ENCODE measurements at places on chromosomes 12 and 14.

- no peak for DNase-seq
These were observed 251.3 kb downstream of the ALX1 start for GRCh38 chr12:85531341-85531740.

- DNase-seq = no peak
These were observed 59.0 kb upstream of the ARID2 start for GRCh38 chr12:45670346-45671065.

GRCh38 chr14:72479461-72479931, 414.4 kb downstream of the DPF3 start:
- DNase-seq = no peak

DNA sequence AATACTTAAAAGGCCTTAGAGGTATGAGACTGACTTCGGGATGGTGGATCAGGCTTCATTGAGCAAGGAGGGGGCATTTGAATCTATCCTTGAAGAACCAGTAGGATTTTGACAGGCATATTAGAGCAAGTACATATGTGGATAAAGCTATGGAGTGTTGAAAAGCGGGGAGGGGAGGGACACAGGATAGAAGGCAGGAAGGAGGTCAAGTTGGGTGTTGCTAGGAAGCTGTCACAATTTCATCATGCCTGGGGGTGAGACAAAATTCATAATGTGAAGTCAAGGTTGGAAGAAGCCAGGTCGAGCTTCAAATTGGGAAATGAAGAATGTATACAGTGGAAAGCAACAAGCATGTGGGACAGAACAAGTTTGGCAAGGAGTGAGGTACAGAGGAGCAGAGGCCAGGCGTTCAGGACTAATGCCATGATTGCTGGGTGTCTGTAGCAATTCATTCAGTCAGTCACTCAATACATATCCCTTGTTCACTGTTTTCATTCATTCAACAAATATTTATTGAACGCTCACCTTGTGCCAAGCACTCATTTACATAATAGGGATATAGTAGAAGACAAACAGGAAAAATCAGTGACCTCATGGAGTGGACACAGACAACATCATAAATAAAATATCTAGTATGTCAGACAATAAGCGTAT, 58.3 kb upstream of the LTA4H start:
- DNase-seq = no peak

DNA sequence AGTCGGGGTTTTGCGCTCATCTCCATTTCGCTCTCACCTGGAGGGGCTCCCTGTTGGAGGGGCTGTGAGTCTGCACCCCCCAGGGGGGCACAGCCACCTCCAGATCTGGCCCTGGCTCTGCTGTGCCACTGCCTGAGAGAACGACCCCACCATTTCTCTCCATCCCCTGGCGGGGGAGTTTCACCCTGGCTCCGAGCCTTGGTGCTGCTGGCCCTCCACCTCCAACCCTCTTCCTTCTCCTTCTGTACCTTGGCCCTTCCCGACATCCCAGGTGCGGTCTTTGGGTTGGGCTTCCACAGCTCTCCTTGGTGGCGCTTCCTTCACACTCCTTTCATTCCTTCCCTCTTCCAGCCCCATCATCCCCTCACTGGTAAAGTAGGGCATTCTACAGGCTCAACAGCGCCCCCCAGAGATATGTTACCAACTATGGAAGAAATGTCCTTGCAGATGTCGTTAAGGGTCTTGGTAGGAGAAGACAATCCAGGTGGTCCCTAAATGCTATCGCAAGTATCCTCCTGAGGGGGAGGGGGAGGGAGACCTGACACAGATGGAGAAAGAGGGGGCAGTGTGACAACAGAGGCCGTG, 16.3 kb downstream of the SERPINA1 start:
- no peak for DNase-seq

DNA sequence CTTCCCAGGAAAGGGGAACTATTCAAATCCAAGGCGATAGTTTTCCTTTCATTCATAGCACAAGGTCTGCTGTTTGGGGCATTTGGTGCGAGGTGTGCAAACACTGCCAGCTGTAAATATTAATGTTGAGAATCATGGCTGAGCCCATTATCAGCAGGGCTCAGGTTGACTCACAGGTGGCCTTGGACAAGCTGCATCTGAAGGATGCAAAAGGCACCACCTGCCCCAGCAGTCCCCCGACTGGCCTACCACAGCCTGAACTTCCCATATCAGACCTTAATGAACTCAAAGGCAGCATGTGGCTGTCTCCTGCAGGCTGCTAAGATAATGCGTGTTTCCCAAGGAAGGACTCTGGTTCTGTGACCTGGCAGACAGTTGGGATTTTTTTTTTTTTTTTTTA, 93.3 kb upstream of the MAP1LC3B2 start:
- DNase-seq = no peak

DNA sequence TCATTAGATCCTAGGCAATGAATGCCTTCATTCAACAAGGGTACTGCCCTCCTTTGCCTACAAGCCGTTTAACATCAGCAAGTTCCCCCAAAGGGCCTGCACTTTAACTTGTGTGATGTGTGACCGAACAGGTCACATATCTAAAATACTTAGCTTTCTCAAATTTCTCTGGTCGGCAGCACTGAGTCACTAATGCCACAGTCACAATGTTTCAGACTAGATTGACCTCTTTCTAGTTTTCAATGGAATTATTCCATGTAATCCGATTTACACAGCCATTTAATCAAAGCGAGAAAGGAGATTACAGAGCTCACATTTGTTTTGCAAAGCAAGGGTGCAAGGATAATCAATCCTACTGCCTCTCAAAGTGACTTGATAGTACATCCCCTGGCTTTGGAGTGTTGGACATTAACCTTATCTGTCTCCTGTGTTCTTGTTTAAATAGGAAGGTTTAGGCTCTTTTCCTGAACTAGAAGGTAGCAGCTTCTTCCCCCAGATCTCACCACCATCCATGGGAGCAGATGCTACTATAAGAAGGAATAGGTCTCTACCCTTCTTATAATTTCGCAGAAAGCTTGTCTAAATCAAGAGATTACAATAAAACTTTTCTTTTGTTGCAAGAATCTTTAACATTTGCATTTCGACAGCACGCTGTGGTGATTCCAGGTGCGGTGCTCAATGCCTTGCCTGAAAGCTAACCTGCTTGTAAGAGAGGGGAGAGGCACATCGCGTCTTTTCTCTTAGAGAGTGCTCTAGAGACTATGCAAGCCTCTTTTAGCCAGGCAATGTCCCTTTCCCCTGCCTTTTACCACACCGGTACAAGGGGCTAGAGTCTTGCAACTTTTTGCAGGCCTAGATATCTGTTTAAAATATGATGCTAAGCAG, 1.8 kb downstream of the KITLG start:
- no peak for DNase-seq

- DNase-seq = no peak
These were observed 165.7 kb downstream of the AKAP6 start for GRCh38 chr14:32494609-32495434.

- no peak for DNase-seq
These were observed 216.0 kb upstream of the RGS6 start for GRCh38 chr14:71716041-71716772.

GRCh38 chr12:113137861-113138783, 2.6 kb upstream of the RASAL1 start:
- DNase-seq = no peak

GRCh38 chr14:101815994-101816393, 54.5 kb downstream of the PPP2R5C start:
- no peak for DNase-seq

DNA sequence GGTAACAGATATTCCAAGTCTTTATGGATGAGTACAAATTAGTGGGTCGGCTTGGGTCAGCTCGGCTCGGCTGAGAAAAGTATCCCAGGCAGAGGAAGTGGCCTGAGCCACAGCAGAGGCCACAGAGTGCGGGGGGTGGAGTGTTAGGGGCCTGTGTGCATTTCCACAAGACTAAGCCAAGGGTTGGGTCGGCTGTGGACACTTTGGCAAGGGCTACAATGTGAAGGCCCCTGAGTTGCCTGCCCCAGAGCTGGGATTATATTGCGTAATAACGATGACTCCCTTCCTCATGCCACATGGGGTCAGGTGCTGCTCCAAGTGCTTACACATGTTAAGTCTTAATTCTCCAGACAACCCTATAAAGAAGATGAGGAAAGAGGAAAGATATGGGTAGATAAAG, 11.4 kb downstream of the EVL start:
- no peak for DNase-seq

DNA sequence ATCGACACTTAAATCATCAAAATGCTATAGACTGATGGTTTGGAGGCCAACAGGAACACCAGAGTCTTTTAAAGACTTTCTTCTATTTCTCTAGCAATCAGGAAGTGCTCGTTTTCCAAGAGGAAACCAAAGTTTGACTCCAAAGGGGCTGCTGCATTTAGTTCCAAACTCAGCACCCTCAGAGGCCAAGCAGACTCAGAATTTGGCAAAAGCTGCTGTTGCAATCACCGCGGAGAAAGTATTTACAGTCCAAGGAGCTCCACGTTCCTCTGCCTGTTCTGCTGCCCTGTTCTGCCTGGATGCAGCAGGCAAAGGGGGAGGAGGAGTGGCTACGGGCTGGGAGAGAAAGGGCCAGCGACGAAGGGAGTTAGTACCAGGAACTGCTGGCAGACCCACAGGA, 325.1 kb downstream of the BCL11B start:
- DNase-seq = no peak

Measured in activated T-cell treated with anti-CD3 and anti-CD28 coated beads, Interleukin-2, amount 50 U/mL, for 48 hours (primary cell).